ENCODE measurements at places on chromosomes 3 and 15. TPM values are rescaled to one million over a fixed set of nuclear protein-coding genes. Genes with fewer than 3 reads are reported as not detected.

- DNase-seq, result no peak
- H3K4me1 ChIP-seq, result peaks cover 2% of the 10 kb centered on the region
- H3K4me3 ChIP-seq, result no peak overlapping the region
- H3K36me3 ChIP-seq, result no peaks in the 10 kb centered on the region
These were observed 3.5 kb upstream of the AHSG start for GRCh38 chr3:186609247-186609868.

DNA sequence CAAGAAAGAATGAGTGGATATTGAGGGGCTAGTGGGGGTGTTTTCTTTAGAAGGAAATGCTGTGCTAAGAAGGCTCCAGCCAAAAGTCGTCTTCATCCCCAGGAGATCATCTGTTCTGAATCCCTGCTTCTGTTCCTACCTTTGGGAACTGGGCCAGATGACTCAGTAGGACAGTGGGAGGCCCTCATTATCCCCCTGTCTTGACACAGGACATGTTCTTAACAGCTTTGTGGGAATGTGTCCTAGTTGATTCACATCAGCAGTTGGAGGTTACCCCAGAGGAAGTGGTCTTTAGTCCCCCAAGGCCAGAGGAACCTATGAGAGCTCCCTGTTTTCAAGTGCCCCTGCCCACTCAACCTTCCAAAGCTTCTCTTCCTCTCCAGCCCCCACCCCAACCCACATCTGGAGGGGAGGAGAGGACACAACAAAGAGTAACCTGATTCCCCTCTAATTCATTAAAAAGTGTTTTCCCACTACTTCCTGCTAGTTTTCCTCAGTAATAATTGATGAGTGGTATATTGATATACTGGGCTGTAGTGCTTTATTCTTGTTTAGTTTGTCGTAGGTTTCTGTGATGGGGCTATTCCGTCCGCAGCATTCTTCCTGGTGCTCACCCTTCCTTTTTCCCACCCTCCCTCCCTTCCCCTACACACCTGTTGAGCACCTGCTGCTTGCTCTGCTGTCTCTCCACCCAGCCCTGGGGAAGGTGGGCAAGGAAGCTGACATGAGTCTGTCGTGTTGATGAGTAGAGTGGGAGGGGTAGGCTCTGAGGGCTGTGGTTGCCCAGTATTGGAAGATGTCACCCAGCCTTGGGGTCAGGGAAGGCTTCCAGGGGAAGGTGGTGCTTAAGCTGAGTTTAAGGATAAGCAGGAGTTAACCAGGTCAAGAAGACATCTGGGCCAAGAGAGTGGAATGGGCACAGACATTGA, 9.3 kb downstream of the PXYLP1 start:
- no peak overlapping the region for H3K27ac ChIP-seq
- peak; percentile 38 for DNase-seq
- peaks cover 33% of the 10 kb centered on the region for H3K36me3 ChIP-seq
- H3K27me3 ChIP-seq, result no peaks in the 10 kb centered on the region

DNA sequence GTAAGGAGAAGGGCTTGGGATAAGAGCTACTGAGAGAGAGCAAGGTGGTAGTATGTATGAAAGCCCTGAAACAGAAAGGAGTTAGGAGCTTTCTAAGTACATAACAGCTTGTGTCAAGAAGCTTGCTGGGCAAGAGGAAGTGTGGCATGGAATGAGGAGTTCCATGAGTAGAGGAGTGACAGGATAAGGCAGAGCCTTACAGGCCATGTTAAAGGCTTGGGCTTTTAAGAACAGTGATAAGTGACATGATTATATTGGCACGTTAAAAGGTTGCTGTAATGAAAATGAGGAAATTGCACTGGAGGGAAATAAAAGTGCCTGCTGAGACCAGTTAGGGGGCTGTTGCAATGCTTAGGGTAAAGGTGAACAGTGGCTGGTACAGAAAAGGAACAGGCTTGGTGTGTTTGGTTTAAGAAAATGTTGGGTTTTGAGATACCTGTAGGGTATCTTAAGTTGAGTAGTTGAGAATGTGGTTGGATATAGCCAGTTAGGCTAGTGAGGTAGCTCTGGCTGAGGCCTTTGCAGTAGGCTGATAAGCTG, 49.0 kb downstream of the MEF2A start:
- H3K4me3 ChIP-seq, result no peak overlapping the region
- H3K27ac ChIP-seq, result no peak overlapping the region
- peaks cover 12% of the 10 kb centered on the region for H3K4me1 ChIP-seq
- no peaks in the 10 kb centered on the region for H3K27me3 ChIP-seq

Gene BNC1
- total RNA-seq, result not detected

Gene ZNF80
- total RNA-seq, result not detected

GRCh38 chr3:62965311-62965710, 90.1 kb upstream of the CADPS start:
- H3K4me1 ChIP-seq, result no peaks in the 10 kb centered on the region
- H3K27me3 ChIP-seq, result no peaks in the 10 kb centered on the region
- H3K27ac ChIP-seq, result no peak overlapping the region
- H3K4me3 ChIP-seq, result no peak overlapping the region
- DNase-seq, result no peak

Gene TEX264
- 22.4 TPM for total RNA-seq

DNA sequence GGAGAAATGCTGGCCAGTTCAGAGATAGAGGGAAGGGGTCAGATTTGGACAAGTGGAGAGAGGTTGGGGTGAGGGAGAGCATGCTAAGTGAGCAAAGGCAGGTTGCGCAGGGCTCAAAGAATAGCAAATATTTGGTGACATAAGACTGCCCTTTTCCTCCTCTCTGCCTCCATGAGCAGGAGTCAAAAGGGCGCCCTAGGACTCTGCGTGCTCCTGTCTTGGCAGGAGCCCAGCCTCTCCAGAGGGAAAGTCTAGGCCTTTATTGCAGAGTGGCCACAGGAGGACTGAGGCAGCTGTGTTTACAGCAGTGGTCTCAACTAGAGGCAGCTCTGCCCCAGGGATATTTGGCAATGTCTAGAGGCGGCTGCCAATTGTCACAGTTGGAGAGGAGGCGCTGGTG, 165.6 kb downstream of the FAM43A start:
- no peaks in the 10 kb centered on the region for H3K36me3 ChIP-seq
- H3K27me3 ChIP-seq, result no peaks in the 10 kb centered on the region
- H3K4me3 ChIP-seq, result no peak overlapping the region
- no peaks in the 10 kb centered on the region for H3K4me1 ChIP-seq

DNA sequence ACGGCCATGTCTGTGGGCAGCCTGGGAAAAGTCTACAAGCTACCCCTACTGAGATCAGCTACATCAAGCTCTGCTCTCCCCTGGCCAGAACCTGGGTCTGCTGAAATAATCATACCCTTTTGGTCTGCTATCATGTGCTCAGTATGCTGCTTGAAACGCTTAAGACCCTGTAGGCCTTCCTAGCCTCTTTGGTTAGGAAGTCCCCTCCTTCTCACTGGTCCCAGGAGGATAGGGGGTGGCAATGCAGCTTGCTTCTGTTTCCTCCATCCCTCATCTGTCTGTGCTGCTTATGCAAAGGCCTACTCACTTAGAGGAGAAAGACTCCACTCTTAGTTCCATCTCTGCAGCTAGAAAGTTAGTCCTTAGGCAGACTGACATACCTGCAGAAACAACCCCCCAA, 118.2 kb upstream of the RASGRP1 start:
- H3K27ac ChIP-seq, result no peak overlapping the region
- peaks cover 10% of the 10 kb centered on the region for H3K4me1 ChIP-seq
- H3K27me3 ChIP-seq, result peaks cover 39% of the 10 kb centered on the region
- no peaks in the 10 kb centered on the region for H3K36me3 ChIP-seq
- no peak overlapping the region for H3K4me3 ChIP-seq

- DNase-seq, result peak; percentile 78
- H3K36me3 ChIP-seq, result no peaks in the 10 kb centered on the region
- H3K4me3 ChIP-seq, result peak overlapping the region; percentile 96
- no peaks in the 10 kb centered on the region for H3K27me3 ChIP-seq
These were observed 528 bp downstream of the RBPMS2 start for GRCh38 chr15:64774629-64775493.

Gene SLC24A5
- not detected for total RNA-seq

DNA sequence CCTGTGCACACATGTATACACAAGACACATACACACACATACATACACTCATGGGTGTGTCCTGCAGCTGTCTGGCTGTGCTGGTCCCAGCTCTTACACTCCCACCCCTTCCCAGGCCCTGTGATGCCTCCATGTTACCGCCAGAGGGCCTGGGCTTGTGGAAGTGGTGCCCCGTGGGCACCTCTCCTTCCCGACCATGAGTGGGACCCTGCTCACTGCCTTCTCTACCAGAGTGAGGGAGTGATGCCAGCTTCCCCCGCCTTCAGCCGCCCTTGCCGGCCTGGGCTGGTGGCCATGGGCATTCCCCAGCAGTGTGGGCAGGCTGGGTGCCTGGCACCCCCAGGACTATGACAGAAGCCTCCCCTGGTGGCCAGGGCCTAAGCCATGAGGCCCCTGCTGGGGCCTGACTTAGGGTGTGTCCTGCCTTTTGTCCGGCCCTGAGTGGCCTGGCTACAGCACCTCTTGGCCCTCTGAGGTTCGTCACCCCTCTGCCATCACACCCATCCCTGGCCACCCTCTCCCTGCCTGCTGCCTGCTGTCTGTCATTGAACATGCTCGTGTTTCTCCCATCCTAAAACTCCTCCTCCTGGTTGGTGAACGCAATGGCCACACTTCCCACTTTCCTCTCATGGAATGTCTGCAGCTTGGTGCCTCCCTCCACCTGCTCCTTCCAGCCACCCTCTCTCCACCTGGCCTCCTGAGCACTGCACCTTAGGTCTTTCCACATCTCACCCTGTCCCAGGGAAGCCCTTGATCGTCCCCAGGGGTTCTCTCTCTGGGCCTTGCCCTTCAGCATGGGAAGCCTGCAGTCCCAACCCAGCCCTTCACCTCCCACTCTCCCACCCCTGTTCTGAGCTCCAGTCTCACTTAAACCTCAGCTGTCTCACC, 14.6 kb downstream of the HDAC11 start:
- H3K27me3 ChIP-seq, result no peaks in the 10 kb centered on the region
- DNase-seq, result peak; percentile 80
- no peak overlapping the region for H3K27ac ChIP-seq
- no peak overlapping the region for H3K4me3 ChIP-seq

- no peak overlapping the region for H3K27ac ChIP-seq
- peaks cover 12% of the 10 kb centered on the region for H3K4me1 ChIP-seq
- no peaks in the 10 kb centered on the region for H3K27me3 ChIP-seq
- peak; percentile 63 for DNase-seq
- H3K36me3 ChIP-seq, result peaks cover 2% of the 10 kb centered on the region
These were observed 21.0 kb upstream of the HACD2 start for GRCh38 chr3:123605789-123606234.

DNA sequence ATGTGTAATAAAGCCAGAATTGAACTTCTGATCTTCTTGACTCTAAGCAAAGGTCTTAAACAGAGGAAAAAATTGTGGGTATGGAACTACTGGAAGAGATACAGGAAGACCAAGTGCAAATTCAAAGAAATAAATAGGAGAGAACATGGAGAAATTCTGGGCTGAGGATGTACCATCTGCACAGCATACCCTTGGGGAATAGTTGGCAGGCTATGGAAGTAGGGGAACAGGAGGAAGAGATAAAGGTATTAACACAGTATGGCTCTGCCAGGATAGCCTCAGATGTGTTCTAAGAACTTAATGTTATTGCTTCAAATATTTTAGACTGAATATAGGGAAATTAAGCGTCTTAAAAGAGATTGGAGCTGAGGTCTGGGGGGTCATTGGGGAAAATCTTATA, 485.4 kb downstream of the CNTN3 start:
- H3K27ac ChIP-seq, result no peak overlapping the region
- no peak overlapping the region for H3K4me3 ChIP-seq
- DNase-seq, result no peak
- no peaks in the 10 kb centered on the region for H3K36me3 ChIP-seq

Gene SPATA12
- not detected for total RNA-seq

Gene PP2D1
- total RNA-seq, result not detected

DNA sequence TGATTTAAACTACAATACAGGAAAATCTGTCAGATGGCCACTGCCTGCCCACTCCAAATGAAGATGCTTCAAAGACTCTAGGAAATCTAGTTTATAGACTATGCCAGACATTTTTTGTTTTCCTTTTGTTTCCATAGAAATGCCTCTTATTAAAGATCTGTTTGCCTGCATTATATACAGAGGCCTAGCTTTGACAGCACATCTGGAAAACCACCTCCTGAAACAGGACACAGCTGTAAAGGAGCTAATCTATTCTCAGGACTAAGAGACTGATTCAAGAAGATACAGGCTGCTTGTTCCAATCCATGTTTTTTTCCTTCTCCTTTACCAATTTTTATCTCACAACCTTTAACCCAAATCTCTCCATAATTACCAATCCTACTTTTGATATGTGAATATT, 75.3 kb upstream of the STRIT1 start:
- H3K36me3 ChIP-seq, result no peaks in the 10 kb centered on the region
- no peak for DNase-seq
- no peak overlapping the region for H3K4me3 ChIP-seq
- no peaks in the 10 kb centered on the region for H3K4me1 ChIP-seq
- H3K27me3 ChIP-seq, result no peaks in the 10 kb centered on the region

Gene CAND2
- total RNA-seq, result 15.0 TPM

GRCh38 chr15:70856884-70857561, 3.1 kb upstream of the LARP6 start:
- no peaks in the 10 kb centered on the region for H3K36me3 ChIP-seq
- no peak overlapping the region for H3K4me3 ChIP-seq
- no peaks in the 10 kb centered on the region for H3K27me3 ChIP-seq
- H3K4me1 ChIP-seq, result no peaks in the 10 kb centered on the region
- H3K27ac ChIP-seq, result no peak overlapping the region
- DNase-seq, result no peak

Gene SLC7A14
- 0.42 TPM for total RNA-seq

- H3K27me3 ChIP-seq, result no peaks in the 10 kb centered on the region
- no peak overlapping the region for H3K4me3 ChIP-seq
- H3K36me3 ChIP-seq, result no peaks in the 10 kb centered on the region
- H3K27ac ChIP-seq, result no peak overlapping the region
- no peak for DNase-seq
These were observed 123.0 kb downstream of the MEGF11 start for GRCh38 chr15:66130496-66131034.

Gene MESD
- total RNA-seq, result 35.8 TPM
